GOT3 (cell line): ENCODE measurements at places on chromosomes 7 and 10.

GRCh38 chr10:1549591-1550290 lies 187.6 kb downstream of the ADARB2 start:
- no peak for DNase-seq

DNA sequence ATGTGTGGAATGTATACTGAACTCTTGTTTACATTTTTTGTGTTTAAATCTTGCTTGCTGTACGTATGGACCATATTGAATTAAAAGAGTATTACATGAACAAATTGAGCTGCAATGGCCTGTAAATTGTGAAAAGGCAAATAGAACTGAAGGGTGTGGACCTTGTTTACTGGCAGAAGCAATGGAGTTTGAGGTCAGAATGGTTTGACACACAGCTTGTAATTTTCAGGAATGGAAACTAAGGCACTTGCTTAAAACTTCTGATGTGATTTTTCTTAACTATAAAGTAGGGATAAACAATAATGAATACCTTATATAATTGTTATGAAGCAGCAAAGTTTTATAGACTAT lies 33.9 kb upstream of the COBL start:
- no peak for DNase-seq

GRCh38 chr7:141974831-141975230 lies 1.3 kb upstream of the TAS2R38 start:
- no peak for DNase-seq

DNA sequence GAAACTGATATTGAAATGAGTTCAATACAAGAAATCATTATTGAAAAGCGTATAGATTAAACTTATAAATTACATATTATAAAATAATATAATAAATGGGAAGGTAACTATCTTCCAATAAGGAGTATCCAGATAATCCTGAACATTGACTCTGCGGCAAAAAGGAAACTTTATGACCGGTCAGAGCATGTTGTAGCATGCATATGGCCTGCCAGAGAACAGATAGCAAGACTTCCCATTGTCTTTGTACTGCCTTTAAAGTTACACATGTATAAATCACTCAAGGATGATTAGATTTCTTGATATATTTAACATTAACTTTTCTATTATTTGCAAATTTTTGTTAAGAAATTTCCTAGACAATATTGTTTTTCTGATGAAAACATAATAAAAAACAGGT lies 56.2 kb upstream of the ETV1 start:
- no peak for DNase-seq

- DNase-seq: no peak
Observed at GRCh38 chr7:112784603-112785002, 5.6 kb downstream of the TMEM168 start.
